ENCODE measurements at places on chromosomes 6 and 20.

DNA sequence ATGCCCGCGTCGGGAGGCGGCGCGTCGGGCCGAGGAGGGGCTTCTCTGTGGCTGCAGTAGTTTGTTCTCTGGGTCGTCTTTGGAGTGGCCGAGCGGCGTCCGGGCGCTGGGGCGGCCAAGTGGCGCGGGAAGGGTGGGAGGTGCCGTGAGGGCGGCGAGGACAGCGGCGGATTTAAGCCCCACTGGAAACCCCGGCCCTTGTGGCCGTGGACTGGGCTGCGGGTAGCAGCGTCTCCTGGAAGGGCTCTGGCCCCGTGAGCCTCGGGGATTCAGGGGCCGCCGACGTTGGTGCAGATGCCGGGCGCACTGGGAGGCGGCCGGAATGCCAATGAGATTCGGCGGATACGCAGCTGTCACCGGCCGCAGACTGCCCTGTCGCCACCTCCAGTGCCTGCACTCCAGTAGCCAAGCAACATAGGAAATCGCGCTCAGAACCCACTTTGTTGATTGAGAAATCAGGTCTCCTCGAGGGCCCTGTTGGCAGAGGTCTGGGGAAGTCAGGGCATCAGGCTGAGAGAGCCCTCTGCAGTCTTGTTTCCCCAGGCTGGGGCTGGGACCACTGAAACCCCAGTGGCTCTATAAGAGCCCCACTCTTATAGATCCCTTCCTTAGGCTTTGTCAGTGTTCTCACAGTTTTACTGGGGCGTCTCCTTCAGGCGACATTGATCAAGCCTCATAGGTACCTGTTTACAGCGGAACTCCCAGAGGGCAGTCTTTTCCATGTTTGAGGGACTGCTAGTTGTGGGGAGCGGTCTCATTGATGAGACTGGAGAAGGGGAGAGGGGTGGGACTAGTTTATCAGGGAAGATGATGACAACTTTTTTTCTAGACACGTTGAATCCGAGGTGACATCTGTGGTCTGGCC lies 642 bp downstream of the GZF1 start:
- peak; percentile 50 for DNase-seq

- DNase-seq, result no peak
Observed at GRCh38 chr6:63426844-63427243, 107.1 kb upstream of the LGSN start.

- no peak for DNase-seq
Observed at GRCh38 chr6:30135147-30135546, 793 bp upstream of the TRIM40 start.

DNA sequence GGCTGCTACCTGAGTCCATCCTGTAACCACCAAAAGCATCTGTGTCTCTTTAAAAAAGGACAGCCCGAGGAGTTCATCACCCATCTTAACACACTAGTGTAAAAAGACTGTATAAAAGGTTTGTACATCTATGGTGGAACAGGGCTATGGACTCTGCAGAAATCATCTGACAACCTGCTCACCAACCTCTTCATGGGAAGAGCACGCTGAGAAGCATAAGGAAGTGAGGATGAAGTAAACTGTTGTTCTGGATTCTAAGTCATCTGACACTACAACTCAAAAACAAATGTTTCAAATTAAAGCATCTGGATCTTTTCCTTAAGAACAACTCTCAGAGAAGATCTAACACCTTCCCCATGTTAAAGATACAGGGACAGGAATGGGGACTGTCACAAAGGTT lies 5.4 kb downstream of the IFNGR1 start:
- DNase-seq, result no peak

GRCh38 chr6:53010504-53010903 lies 15.4 kb upstream of the GSTA4 start:
- DNase-seq, result no peak

- DNase-seq, result no peak
Observed at GRCh38 chr20:62997417-62998035, 9.2 kb downstream of the BHLHE23 start.

GRCh38 chr6:120273411-120273810 lies 923.9 kb upstream of the MAN1A1 start:
- no peak for DNase-seq

- no peak for DNase-seq
Observed at GRCh38 chr6:123875784-123876183, 72.1 kb downstream of the NKAIN2 start.

- DNase-seq, result no peak
Observed at GRCh38 chr6:21961226-21961625, 335.6 kb downstream of the PRL start.

DNA sequence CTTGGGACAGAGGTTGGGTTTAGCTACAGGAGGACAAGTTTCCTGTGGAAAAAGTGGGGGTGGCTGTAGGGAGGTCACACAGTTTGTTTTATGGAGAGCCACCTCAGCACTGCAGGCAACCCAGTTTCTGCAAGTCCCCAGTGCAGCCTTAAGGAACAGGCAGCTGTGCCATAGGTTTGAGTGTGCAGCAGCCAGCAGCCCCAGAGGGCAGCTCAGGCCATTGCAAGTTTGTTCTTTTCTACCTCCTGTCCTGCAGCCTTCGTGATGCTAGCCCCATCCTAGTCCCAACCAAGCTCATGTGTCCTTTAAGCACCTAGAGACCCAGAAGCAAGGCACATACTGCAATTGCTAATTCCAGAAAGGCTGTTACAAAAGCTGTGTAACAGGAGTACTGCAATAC lies 58.8 kb downstream of the ZBTB9 start:
- DNase-seq, result no peak

DNA sequence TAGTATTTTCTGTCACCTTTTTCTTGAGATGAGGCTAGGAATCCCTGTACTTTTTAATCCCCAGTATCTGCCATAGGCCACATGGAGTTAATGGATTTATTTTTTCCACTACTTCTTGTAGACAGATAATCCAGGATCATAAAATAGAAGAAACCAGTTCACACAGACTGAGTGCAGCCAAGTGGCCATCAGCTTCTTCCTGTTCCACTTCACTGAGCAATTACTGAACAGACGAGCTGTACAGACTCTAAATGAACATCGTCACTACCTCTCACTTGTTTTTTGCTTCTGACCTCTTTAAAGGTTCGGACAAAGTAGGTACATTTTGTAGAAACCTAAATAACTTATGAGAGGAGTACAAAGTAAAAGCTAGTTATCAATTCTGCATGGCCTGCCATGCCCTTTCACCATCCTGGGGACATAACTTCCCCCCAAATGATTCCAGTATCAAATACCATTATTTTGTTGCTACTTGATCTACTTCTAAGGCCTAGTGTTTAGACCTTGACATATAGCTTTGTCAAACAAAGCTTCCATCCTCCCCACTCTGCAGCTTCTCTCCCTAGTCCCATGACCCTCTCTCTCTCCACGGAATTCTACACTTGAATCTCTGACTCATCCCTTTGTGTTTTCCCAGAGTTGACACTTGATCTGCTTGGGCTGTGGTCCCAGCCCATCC lies 34.4 kb upstream of the ARHGAP18 start:
- no peak for DNase-seq

- no peak for DNase-seq
Observed at GRCh38 chr6:20604159-20604558, 69.9 kb downstream of the CDKAL1 start.

- no peak for DNase-seq
Observed at GRCh38 chr20:3405139-3405538, 2.3 kb downstream of the DNAAF9 start.

DNA sequence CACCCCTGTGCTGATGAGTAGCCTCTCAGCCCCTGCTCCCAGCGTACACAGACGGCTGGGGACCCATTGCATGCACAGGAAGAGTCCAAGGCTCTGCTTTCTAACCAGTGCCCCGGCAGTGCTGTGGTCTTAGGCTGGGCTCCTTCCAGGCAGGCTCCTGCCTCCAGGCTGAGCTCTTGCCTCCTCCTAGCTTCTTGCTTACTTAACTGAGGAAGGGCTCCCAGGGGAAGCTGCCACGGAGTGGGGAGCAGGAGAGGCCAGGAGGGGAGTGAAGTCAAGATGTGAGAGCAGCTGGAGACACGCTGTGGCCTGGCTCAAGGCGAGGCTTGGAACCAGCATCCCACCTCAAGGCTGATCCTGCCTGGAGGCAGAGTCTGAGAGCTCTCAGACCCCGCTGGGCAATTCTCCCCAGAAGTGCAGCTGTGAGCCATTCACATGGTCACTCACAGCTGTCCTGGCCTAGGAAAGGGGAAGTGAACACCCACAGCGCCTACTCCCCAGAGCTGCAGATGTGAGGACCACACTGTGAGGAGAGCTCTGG lies 141.0 kb downstream of the TBXT start:
- no peak for DNase-seq

DNA sequence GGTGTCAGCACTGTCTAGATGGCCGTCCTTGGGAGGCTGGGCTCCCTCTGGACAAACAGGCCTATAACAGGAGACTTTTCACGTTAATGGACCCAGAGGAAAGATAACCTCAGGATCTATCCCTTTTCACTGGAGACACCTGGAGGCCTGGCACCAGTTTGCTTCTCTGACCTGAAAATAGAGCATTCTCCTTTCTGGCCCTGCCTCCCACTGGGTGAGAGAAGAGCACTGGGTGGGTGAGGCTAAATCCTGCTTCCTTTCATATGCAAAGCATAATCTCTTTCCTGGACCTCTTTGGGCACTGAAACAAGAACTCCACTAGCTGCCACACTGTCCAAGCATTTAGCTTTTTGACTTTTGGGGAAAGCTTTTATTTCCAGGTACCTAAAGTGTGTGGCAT lies 78.3 kb downstream of the FOXO3 start:
- no peak for DNase-seq

Data from CD4-positive, alpha-beta T cell treated with Interleukin-12 subunit alpha and Interleukin-12 subunit beta, for 1 hour (primary cell).